ENCODE measurements at places on chromosomes 2 and 18. TPM values are rescaled to one million over a fixed set of nuclear protein-coding genes. Genes with fewer than 3 reads are reported as not detected.

Gene CCDC141
- total RNA-seq = 0.74 TPM

Gene TSGA10
- 3.4 TPM for total RNA-seq

Gene CDH20
- 0.15 TPM for total RNA-seq

Gene RPRM
- total RNA-seq = not detected

Gene LOXHD1
- total RNA-seq = not detected

Gene TTN
- total RNA-seq = 0.87 TPM

Gene HOXD1
- total RNA-seq = not detected

Gene TUBA3E
- not detected for total RNA-seq

Gene OXER1
- total RNA-seq = not detected

DNA sequence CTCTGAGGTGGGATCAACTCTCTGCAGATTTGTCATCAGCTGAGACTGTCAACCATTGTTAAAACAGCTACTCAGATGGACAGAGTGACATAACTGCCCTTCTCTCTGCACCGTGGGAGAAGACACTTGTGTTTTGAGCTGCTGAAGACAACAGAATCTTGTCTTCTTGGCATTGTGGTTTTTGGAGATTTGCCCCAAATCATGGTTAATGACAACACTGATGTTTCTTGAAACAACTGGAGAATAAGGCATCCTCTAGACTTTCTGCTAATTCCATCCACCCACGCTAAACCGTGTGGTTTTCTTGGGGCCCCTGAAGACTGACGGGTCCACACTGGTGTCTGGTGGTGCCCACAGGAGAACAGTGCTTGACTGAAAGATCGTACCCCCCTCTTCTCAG is 39.5 kb downstream of the SH3BP4 start:
- DNase-seq = no peak

DNA sequence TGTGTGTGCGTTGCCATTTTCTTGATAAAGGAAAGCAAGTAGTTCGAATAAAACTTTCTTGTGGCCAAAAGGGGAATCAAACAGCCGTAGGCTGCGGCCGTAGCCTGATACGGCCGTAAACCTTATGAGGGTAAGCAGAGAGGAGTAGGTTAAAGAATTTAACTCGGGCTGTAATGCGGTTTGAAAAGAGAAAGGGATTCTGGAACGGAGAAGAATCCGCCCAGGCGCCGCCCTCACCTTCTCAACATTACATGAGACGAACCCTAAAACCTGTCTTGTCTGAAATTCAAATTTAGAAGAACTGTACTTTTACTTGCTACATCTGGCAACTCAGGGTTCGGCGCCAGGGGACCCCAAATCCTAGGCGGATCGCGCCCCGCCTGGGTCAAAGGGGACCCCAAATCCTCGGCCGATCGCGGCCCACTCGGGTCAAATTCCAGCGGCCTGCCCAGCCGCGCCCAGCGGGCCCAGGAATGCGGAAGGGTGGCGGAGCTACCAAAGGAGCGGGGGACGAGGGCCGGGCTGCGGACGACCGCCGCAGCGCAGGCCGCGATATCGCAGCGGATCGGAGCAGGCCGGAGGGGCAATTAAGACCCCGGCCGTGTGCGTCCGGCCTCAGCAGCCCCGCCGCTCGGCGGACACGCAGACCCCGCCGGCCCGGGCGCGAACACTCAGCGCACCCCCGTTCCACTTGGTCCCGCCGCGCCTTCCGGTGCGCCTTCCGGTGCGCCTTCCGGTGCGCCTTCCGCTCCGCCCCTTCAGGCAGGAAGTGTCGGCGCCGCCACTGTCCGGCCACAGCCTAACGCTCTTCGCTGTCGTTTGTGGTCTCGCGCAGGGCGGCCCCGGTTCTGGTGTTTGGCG is at the start of gene MYL12B:
TSS of gene MYL12B (plus strand) at position 761 of the 861 bp plus-strand sequence. CDS start 10,766 bp downstream, outside the sequence.
- peak; percentile 59 for DNase-seq

- DNase-seq = no peak
These were observed 573 bp downstream of the STAM2 start for GRCh38 chr2:152175012-152175367.

- DNase-seq = no peak
These were observed 651 bp upstream of the TXNL1 start for GRCh38 chr18:56639104-56639381.

DNA sequence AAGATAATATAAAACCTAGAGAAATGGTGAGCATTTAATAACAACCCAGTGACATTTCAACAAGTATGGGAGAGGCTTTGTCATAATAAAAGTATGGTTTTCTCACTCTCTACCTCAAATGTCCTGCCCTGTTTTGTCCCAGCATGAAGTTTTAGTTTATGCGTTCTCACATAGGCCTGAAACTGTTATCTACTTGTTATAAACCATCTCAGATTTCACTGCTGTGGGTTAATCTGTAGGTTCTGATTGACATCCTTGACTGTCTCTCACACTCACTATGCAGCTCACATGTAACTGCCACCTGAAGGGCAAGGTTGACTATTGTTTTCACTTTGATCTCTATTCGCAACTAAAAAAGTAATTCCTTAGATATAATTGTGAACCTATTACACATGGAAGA is 44.9 kb downstream of the ZEB2 start:
- no peak for DNase-seq

- DNase-seq = no peak
These were observed 64.5 kb upstream of the AMMECR1L start for GRCh38 chr2:127950264-127950663.

DNA sequence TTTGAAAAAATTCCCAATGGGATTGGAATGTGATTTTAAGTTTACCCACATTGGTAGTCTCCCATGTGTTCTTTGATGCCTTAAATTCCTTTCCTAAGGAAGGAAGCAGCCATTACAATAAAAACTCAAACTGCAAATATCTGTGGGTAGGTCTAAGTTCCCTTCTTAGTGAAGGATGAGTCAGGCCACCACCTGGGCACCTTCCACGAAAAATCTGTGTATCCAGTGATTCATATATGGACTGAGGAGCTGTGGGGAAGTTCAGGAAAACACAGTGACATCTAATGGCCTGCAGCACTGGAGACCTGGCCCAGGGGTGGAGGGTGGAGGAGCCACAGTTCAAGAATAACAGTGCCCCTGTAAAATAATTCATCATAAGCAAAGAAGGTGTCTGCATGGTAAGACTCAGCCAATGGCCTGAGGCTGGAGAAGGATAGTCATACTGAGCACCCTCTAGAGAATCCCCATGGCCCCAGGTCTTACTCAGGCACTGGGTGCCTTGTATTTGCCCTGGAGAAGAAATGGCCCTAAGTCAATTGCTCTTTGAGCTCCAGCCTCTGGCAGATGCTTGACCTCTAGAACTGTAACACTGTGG is 248.6 kb downstream of the SP3 start:
- DNase-seq = no peak

DNA sequence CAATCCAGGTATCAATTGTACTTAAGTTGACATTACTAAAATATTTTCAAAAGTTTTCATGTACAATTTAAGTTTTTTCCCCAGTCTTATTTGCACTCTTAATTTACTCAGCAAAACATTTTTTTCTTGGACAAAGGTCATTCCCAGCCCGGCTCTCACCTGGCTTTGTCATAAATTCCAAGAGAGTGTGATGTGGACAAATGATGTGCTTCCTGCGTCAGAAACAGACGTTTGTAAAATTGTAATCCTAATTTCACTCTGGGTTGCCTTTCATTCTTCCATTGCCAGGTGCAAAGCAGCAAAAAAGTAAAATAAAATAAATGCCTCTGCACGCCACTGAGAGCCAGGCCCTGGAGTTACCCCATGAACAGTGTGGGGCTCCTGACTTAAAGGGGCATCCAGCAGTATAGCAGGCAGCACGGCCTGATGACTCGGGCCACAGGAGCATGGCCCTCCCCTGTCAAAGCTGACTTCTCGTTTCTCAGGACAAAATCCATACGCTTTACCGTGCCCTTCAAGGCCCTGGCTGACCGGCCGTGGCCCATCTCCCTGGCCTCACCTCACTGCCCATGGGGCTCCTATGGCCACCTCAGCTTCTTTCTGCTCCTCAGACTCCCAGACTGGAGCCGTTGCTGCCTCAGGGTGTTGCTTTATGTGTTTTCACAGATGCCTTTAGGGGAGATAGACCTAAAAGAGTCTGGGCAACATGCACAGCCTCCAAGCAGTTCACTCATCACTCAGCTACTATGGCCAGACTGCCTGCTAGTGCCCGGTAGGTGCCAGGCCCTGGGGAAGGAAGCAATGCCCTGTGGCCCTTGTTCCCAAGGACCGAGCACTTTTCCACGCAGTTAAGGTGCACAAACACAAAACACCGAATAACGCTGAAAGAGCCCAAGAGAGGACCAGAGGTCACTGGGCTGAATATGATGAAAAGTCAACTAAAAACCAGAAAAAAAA is 7.6 kb upstream of the TMEM185B start:
- DNase-seq = no peak

DNA sequence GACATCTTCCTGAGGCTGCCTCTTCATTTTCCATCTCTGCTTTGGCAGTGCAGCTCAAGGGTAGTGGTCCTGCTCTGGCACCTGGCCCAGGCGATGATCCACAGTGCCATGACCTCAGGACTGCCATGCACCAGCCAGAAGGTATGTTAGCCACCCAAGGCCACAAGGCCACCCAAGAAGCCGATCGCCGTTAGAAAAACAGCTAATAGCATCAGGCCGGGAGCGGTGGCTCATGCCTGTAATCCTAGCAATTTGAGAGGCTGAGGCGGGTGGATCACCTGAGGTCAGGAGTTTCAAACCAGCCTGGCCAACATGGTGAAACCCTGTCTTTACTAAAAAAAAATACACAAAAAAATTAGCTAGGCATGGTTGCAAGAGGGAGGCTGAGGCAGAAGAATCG is 28.4 kb upstream of the UGGT1 start:
- no peak for DNase-seq

DNA sequence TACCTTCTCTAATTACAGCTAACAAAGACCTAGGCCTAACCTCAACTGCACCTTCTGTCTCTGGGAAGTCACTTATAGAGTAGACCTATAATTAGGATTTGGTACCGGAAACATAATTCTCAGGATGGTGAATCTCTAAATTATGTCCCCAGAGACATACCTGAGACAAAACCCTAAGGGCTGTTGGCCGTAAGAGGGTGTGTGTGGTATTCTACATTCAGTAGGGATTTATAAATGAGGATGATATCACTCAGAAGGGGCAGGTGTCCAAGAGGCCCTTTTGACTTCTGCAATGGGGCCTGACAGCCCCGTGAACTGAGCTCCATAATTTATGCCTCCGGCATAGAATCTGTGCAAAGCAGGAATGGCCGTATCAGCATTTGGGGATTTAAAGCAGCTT is 13.5 kb upstream of the DARS1 start:
- DNase-seq = no peak

DNA sequence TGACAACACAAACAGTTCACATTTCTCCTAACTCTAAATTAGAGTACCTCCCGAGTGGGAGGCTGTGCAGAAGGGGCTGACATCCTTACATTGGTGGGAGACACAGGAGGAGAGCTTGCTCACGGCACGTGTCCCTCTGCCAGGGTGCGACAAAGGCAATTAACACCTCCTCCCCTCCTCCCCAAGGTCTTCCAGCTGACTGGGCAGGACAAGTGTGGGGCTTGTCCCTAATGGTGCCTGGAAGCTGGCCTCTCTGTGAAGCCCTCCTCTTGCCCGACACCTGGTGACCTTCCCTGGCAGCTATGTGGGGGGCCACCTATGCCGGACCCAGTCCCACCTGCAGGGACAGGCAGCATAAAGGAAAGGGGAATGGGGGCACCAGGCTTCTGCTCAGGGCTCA is 57.0 kb downstream of the FAM168B start:
- DNase-seq = no peak

DNA sequence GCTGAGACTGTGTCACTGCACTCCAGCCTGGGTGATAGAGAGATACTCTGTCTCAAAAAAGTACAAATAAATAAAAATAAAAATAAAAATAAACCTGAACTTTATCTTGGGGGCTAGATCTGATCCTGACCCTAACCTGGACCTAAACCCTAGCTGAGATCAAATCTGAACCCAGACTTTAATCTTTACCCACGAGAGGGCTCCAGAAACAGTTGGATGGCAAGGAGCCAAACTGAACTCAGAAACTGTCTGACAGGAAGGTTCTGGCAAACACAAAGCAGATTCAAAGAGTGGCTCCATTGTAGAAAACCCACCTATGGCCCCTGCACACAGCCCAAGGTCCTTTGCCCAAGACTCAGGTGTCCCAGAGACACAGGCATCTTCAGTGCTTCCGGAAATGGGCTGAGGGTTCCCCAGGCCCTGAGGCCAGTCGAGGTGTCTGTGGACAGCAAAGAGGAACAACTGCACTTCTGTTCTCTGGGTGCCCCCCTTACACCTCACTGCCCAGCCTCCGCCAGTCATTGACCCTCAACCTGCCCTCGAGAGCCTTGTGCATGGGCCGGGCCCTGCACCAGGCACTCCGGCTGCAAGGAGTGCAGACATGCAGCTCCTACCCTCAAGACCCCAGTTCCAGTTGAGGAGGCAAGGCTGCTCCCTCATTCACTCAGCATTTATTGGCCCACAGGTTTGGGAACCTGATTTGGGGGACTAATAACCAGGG is 95.2 kb downstream of the TFCP2L1 start:
- DNase-seq = no peak

DNA sequence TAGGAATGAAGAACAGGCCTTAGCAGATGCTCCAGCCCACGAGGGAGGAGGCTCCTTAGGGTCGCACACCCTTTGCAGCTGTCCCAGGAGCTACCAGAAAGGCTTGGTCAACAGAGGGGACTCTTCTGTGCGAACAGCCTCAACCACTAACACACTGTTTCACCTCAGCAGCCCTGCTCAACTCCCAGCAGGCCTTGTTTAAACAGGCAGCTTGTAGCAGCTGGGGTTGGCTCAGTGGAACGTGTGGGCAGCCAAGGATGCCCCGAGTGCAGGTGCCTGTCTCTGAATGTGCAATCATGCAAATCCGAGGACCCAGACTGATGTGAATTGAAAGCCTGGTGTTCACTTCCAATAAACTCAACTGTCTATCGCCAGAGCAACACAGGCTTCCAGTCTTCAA is 88.7 kb upstream of the CXCR4 start:
- DNase-seq = no peak

DNA sequence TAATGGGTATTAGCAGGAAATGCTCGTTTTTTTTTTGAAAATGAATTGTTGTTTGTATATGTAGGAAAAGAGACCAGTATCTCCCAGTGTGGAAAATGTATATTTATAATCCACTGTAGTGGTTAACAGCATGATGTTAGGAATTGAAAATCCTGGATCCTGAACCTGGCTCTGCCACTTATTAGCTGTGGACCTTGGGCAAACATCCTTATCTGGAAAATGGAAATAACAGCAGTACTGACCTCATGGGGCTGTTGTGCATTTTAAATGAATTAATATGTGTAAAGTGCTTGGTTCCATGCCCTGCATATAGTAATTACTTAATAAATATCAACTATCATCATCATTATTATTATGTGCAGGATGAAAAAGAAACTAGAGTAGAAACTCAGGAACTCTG is 251.3 kb downstream of the CDCA7 start:
- no peak for DNase-seq

- DNase-seq = no peak
These were observed 22.1 kb upstream of the KCNG2 start for GRCh38 chr18:79775441-79776221.

DNA sequence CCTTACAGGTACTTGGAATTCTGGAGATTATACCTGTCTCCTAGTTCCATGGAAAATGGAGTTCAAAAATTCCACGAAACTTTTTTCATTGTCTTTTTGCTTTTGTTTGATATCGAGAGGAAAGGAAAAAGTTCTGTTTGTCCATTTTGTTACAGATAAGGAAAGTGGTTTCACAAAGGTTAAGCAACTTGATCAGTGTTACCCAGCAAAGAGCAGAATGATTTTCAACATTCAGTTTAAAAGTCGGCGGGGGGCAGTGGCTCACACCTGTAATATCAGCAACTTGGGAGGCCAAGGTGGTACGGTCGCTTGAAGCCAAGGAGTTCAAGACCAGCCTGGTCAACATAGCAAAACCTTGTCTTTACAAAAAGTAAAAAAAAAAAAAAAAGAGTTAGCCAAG is 118.8 kb downstream of the LDLRAD4 start:
- no peak for DNase-seq
